Activated effector memory CD4-positive, alpha-beta T cell treated with Interleukin-2 at 50 U/mL for 16 hours (primary cell): ENCODE measurements at places on chromosomes 16 and 17.
A peak's percentile ranks its signal among the peaks of the same experiment; 100 is the strongest.

GRCh38 chr16:19822533-19822932 lies 62.1 kb downstream of the GPRC5B start:
- no peak for DNase-seq

- DNase-seq = no peak
These were observed 173.0 kb downstream of the KATNIP start for GRCh38 chr16:27722892-27723450.

GRCh38 chr16:78240459-78241222 lies 141.2 kb downstream of the WWOX start:
- no peak for DNase-seq

DNA sequence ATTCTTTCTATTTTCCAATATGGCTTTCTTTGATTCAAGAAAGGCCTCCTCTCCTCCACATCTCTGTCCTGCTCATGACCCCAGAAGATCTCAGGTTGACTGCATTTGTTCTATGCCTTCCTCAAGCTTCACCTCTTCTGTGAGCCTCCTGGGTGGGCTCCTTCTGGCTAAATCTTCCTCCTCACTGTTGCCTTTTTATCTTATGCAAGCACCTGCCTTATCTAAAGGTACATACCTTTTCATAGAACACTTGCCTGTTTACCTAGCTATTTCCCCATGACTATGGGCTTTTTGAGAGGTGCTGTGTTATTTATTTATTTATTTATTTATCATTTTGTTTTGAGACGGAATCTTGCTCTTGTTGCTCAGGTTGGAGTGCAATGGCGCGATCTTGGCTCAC lies 81.1 kb downstream of the UTP18 start:
- DNase-seq = no peak

DNA sequence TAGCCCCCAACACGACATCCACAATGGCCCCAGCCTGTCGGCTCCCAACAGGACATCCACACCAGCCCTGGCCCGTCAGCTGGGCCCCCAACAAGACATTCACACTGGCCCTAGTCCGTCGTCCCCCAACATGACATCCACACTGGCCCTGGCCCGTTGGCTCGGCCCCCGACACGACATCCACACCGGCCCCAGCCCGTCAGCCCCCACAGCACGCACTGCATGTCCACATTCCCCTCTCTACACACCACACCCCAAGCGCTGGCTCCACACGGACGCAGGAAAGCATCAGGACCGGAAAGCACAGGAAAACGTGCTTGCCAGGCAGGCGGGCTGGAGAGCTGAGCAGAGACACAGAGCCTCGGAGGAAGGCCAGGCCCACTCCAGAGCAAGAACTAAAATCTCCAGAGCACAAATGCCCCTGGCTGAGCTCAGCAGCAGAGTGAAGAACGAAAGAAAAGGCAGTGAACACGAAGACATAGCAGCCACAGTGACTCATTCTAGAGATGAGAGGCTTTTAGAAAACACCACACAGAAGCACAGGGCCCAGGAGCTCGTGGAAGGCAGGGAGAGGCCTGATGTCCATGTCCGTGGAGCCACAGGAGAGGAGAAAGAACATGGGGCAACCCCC lies 50.6 kb downstream of the LMF1 start:
- DNase-seq = no peak

DNA sequence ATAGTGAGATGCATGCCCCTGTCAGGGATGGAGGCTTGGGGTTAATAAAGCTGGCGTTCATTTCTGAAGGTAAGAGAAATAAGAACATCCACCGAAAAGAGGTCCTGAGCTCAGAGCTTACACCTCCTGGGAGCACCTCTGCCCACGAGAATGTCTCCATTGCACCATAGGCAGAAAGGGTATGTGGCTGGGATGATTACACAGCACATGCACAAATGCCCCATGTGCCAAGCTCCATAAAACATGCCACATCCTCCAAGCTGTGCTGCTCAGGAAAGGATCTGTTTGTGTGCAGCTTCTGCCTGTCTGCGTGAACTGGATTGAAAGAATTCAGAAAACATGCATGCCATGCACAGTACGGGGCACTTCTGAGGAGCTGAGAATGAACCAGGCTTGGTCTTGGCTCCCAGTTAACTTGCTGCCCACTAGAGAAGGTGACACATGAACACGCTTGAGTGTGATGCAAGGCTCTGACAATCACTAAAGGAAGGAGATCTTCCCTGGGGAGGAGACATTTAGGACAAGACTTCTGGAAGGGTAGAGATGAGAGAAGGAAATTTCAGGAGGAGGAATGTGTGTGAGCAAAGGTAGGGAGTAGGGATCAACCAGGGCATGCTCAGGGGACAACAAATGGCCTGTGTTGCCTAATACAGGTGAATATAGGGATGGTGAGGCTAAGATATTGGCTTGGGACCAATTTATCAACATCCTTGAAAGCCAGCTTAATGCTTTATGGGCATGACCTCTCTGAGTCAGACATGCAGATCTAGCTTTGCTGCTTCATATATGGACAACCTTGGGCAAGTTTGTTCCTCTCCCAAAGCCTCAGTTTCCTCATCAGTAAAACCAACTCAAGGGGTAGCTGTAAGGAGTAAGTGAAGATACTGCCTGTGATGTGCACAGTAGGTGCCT lies 32.0 kb upstream of the SMPD3 start:
- no peak for DNase-seq

DNA sequence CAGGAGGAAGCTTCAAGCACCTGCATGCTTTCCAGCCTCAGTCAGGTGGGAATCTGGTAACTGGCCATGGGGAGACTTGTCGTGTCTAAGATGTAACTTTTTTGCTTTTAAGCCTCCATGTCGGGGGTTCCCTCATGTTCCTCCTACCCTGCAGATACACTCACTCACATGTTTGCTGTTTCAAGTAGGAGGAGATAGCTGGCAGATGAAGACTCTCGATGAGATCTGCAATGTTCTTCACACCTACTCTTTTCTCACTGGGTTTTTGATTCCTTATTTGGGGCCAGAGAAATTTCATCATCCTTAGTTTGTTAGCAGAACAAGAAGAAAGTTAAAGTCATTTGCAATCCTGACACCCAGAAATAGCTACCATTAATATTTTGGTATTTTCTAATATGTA lies 24.7 kb downstream of the UTP4 start:
- DNase-seq = no peak

DNA sequence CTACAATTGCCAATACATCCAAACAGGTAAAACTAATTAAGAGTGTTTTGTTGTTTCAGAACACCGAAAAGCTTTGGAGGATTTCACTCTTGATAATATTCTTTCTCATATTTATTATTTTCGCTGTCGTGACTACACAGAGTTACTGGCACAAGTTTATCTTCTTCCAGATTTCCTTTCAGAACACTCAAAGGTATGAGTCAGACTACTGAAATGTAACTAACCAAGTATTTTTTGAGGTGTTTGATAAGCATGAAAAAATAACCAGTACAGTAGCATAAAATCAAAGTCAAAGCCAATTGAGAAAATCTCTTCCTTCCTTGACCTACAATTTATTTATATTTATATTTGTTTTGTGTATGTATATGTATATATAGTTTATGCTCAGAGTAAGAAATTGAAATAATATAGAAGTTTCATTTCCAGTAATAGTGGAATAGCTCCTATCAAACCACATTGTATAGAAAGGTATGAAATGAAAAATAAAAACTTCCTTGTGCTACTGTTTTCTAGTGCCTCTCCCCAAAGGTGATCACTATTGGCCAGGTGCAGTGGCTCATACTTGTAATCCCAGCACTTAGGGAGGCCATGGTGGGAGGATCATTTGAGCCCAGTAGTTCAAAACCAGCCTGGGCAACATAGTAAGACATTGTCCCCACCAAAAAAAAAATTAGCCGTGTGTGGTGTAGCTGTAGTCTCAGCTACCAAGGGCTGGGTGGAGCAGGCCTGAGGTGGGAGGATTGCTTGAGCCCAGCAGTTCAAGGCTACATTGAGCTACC lies 10.9 kb downstream of the RAD51C start:
- no peak for DNase-seq

- no peak for DNase-seq
These were observed 409.6 kb downstream of the GRIN2A start for GRCh38 chr16:9772526-9773225.

- no peak for DNase-seq
These were observed 32.6 kb upstream of the DLX4 start for GRCh38 chr17:49936386-49936785.

DNA sequence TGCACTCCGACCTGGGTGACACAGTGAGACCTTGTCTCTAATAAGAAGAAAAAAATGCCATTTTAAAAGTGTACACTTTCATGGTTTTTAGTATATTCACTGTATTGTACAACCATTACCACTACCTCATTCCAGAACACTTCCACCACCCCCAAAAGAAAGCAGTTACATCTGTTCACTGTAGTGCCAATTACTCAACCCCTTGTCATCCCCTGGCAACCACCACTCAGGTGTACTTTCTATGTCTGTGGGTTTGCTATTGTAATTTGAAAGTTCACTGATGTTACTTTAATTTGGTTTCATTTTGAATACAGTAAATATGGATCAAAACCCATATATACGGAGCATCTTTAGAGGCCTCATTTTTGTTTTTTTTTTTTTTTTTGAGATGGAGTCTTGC lies 6.1 kb downstream of the ZG16 start:
- no peak for DNase-seq

DNA sequence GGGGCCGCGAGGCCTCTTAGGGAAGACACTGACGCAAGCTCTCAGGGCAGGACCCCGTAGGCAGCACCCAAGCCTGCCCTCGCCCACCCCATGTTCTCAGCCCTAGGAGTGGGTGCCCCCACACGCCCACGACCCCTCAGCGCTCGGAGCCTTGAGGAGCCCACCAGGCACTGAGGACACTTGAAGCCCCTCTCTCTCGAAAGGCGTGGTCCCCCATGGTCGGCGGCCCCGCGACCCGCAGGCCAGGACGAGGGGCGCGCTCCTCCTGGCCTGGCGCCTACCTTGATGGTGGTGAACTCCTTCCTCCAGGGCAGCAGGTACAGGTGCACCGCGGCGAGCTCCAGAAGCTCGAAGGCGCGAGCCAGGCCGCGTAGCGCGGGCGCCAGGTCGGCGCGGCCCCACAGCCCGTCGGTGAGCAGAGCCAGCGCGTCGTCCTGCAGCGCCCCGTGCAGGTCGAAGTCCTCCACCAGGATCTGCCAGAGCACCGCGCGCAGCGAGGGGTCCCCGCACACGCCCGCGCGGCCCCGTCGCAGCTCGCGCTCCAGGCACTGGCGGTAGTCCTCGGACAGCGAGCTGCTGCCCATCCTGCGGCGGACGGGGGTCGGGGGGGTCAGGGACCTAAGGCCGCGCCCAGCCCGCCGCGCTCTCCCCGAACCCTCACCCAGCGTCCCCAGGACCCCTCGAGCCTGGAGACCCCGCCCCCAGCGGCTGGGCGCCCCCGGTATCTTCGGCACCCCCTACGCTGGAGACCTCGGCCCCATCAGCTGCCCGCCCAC lies 668 bp downstream of the SPATA2L start:
- DNase-seq = peak; percentile 51

- DNase-seq = no peak
These were observed 86.1 kb downstream of the RPA1 start for GRCh38 chr17:1915889-1916288.

DNA sequence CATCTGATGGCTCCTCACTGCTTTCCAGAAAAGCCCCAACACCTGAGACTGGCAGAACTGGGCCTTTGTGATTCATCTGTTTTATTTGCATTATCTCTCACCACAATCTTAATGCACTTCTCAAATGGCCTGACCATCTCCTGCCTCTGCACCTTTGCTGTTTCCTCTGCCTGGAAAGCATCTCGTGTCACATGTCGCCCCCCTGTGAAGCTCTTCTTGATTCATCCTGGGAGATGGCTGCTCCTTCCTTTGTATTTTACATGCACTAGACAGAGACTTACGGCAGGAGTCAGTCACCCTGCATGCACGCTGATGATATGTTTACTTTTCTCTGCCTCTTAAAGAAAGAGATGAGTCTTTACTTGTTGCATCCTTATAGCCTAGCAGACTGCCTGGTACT lies 30.0 kb downstream of the HNF1B start:
- DNase-seq = no peak

- peak; percentile 35 for DNase-seq
These were observed at the start of gene MXRA7 for GRCh38 chr17:76710863-76711611. Gene MXRA7, minus strand, starts transcription at chr17:76710965. Its CDS starts 19 bp downstream, at chr17:76710946.

- DNase-seq = no peak
These were observed 2.2 kb upstream of the PELP1 start for GRCh38 chr17:4706121-4706520.

GRCh38 chr16:10003486-10003885 lies 178.7 kb downstream of the GRIN2A start:
- DNase-seq = no peak

- DNase-seq = no peak
These were observed 234.7 kb downstream of the KATNIP start for GRCh38 chr16:27784351-27785306.

GRCh38 chr17:76529224-76530094 lies 8.1 kb downstream of the CYGB start:
- no peak for DNase-seq

DNA sequence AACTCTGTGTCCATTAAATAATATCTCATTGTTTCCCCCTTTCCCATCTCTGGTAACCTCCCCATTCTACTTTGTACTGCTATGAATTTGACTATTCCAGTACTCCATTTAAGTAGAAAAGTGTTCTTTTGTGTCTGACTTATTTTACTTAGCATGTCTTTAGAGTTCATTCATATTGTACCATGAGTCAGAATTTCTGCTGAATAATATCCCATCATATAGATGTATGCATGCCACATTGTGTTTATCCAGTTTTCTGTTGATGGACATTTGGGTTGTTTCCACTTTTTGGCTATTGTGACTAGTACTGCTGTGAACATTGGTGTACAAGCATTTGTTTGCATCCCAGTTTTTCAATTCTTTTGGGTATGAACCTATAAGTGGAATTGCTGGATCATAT lies 6.0 kb downstream of the PPM1D start:
- DNase-seq = no peak

DNA sequence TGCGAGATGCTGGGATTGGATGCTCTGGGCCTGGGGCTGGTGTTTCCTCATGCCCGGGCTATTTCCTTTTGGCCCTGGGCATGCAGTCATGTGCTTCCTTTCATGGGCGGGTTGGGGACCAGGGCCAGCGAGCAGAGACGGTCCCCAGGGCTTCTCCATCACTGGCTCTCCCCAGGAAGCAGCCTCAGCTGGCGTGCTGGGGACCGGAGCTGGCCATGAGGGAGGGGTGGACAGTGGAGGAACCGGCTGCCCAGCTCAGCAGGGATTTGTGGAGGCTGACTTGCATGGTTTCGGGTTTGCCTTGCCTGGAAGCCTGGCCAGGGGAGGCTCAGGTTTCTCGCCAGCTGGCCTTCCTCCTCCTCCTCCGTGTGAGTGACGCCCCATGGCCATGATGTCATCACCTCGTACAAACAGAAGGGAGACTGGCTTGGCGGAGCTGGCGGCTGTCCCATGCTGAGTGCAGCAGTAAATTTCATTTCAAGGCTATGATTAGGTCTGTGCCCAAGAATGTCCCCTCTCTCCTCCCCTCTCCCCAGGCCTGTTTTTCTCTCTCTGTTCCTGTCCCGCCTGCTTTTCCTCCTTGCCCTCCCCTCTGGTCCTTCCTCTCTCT lies 8.9 kb upstream of the TIMP2 start:
- DNase-seq = no peak

- no peak for DNase-seq
These were observed 1032.2 kb downstream of the CDH11 start for GRCh38 chr16:64089697-64090096.

DNA sequence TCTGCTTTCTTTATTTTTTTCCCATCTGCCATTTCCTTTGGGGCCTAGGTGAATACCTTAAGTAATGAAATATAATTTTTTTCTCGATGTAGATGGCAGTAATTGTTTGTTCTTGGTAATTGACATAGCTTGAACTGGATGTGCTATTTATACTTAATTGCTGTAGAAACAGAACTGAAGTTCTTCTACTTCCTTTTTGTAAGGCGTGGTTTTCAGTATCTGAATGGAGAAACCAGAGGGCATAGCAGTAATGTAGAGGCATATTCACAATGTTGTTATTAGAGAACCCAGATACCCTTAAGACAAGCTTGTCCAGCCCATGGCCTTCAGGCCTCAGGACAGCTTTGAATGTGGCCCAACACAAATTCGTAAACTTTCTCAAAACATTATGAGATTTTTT lies 16.4 kb downstream of the ATP6V0A1 start:
- no peak for DNase-seq
